ENCODE measurements at places on chromosomes 1 and 21.

- DNase-seq = no peak
Observed at GRCh38 chr1:83808536-83808935, 190.4 kb downstream of the TTLL7 start.

DNA sequence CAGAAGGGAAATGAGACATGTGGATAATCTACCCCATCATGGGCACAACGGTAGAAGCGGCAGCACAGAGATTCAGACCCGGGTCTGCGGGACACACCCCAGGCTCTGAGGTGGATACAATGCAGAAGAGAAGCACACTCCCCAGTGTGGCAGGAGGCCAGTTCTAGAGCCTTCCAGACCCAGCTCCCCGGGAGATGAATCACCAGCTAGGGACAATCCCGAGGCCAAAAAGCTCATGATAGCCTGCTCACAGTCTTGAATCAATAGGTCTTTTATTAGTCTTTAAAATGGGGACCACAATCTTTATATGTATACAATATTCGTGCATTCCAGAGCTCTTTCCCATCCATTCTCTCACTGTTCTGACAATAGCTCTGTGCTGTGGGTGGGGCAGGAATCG is 57.3 kb upstream of the DIRAS3 start:
- no peak for DNase-seq

GRCh38 chr1:208208132-208208487 is 36.1 kb downstream of the PLXNA2 start:
- no peak for DNase-seq

- no peak for DNase-seq
Observed at GRCh38 chr1:205074084-205074483, 10.2 kb downstream of the TMEM81 start.

DNA sequence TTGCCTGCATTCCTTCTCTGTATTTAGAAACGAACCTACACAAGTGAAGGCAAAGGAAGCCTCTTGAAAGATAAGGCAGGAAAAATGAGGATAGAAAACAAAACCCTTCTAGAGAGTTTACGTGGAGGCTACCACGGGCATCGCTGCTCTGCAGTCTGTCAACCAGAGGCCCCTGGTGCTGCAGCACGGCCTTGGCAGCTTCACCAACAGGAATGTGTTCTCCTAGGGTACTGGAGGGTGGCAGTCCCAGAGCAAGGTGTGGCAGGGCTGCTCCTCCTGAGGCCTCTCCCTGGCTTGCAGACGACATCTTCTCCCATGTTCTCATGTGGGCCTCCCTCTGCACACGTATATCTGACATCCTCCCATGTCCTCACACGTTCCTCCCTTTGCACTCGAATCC is 57.6 kb upstream of the SAMD11 start:
- no peak for DNase-seq

- no peak for DNase-seq
Observed at GRCh38 chr1:220301630-220302029, 29.4 kb upstream of the RAB3GAP2 start.

DNA sequence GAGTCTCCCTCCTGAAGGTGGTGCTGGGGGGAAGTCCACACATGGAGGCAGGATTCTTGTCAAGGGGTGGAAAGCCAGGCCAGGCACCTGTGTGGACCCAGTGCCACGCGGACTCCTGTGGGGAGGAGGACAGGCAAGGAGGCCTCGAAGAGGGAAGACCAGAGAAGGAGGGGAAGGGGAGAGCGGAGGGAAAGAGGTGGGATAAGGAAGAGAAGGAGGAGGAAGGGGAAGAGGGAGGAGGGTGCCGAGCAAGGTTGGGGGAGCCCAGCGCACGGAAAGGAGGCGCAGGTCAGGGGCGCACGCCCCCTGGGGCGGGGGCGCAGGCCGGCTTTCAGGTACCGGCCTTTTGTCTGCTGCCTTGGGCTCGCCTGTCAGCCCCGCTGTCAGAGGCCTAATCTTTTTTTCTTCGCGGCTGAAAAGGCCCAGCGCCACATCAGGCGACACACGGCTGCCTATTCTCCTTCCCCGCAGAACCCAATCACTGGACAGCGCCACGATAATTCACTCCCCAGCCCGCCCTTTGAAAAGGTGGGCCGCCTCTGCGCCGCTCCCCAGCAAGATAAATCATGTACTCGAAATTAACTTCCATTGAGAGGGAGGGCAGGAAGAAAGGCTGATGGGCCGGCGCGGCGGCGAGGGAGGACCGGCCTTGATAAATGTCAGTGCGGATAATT is 42.5 kb downstream of the PRDM16 start:
- no peak for DNase-seq

DNA sequence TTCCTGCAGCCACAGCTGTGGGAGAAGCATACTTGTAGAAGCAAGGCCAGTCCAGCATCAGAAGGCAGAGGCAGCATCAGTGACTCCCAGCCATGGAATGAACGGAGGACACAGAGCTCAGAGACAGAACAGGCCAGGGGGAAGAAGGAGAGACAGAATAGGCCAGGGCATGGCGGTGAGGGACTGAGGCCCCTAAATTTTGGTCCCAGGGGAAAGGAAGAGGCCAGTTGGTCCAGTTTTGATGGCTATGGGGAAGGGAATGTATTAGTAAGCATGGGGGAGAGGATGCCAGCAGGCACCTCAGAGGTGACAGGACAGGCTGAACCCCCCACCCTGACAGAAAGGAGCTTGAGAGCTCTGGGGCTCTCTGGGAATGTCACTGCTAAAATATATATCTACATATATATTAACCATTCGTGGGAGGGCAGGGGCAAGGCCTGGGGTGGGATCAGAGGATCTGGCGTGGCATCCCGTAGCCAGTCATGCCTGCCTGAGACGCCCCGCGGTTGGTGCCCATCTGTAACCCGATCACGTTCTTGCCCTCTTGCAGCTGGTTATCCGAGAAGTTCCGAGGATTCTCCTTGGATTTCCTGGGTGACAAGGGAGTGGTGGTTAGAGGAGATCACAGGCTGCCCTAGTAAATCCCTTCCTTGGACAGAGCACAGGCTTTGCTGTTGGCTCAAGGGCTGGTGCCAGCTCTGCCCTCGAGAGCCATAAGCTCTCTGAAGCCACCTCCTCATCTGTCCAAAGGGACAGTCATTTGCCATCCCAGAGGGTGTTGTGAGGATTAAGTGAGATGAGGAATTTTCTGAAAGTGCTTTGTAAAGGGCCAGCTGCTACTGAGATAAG is 6.7 kb downstream of the TAGLN2 start:
- DNase-seq = no peak

DNA sequence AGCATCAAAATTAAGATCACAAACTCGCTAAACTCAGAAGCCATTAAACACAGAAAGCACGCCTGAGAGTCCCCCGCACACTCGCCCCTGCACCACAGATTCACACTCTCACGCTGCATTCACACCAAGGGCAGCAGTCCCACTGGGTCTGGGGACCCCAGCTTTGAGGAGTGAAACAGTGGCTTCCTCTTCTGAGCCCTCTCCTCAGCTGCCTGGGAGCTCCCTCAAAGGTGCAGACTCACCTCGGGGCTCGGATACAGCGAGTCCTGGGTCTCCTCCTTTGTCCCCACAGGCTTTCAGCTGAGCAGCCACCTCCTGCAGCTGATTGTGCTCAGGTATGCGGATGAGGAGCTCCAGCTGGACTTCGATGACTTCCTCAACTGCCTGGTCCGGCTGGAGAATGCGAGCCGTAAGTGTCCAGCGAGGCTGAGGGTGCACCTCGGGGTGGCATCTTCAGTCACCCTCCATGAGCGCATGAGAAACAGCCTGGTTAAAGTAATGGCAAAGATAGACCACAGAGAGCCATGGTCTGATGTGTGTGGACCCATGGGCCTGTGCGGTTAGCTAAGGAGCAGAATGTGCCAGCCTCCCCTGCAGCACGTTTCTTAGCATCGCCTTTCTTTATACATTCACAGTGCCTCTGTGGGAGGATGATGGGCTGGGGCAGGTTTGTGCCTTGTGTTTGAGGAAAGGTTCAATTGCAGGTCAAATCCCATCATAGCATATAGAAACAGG is 47.9 kb downstream of the CAPN9 start:
- DNase-seq = no peak

DNA sequence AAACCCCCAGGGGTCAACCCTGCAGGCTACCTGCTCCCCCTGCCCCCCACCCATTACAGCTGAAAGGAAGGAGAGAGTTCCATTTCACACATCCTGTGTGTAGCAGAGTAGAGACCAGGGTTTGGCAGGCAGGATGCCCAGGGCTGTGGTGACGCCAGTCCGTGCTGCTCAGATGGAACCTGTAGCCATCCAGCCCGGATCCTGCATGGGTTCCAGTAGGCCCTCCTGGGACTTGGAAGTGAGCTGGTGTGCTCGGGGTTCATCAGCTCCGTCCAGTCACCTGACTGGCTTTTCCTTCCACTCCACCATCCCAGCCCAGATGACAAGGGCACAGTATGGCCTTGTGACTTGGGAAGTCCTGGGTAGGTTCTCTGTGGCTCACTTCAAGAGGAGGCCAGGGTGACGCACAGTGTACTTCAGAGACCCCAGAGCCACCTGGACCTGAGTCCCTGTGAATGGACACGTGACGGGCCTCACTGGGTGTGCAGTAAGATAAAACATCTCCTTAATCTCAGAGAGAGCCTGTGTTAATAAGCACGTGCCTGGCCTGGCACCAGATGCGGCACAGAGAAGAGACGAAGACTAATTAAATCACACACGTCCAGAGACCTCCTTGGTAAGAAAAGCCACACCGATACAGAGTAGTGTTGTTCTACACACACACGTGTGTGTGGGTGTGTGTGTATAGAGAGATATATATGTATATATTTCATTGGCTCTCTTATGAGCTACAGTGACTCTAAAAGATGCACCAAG is 16.0 kb downstream of the ITPKB start:
- no peak for DNase-seq

GRCh38 chr1:175530183-175530582 is 213.2 kb downstream of the TNR start:
- no peak for DNase-seq

GRCh38 chr1:66271216-66271903 is 262.6 kb upstream of the SGIP1 start:
- DNase-seq = no peak

DNA sequence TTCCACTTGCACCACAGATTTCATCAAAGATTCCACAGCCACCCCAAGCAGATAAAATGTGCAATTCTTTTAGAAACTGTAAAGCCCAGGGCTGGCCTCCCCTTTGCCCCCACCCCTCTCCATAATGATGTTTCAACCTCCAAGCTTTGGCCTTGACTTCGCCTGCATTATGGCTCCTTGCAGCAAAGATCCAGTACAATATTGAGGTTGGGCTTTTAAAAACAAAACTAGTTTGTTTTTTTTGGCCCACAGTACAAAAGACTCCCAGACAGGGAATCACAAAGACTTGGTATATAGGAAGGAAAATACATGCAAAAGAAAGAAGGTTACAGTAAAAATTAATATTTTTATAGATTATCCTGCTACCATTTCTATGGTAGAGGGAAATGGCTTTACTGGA is 356.5 kb upstream of the PTBP2 start:
- DNase-seq = no peak

DNA sequence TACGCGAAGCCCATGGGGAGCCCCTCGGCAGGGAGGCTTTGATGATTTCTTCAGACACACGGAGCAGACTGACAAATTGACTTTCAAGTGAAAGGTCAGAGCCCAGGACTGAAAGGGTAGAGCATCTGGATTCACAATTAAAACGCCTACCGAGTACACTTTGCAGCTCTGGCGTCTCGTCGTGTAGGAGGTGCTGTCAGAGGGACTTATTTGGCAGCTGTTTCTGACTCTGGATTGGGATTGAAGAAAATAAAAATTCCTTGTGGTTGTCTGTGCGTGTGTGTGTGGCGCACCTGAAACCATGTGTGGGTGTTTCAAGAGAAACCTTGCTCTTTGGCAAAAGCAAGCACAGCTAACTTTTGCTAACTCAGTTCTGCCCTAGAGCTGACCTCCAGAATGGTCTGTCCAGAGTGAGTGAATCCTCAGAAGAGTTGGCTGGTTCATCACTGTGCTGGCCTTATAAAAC is 348.7 kb downstream of the HLX start:
- no peak for DNase-seq

- no peak for DNase-seq
Observed at GRCh38 chr1:46242918-46243317, 4.6 kb upstream of the RAD54L start.

- no peak for DNase-seq
Observed at GRCh38 chr21:45379171-45379900, 25.6 kb upstream of the COL18A1 start.

DNA sequence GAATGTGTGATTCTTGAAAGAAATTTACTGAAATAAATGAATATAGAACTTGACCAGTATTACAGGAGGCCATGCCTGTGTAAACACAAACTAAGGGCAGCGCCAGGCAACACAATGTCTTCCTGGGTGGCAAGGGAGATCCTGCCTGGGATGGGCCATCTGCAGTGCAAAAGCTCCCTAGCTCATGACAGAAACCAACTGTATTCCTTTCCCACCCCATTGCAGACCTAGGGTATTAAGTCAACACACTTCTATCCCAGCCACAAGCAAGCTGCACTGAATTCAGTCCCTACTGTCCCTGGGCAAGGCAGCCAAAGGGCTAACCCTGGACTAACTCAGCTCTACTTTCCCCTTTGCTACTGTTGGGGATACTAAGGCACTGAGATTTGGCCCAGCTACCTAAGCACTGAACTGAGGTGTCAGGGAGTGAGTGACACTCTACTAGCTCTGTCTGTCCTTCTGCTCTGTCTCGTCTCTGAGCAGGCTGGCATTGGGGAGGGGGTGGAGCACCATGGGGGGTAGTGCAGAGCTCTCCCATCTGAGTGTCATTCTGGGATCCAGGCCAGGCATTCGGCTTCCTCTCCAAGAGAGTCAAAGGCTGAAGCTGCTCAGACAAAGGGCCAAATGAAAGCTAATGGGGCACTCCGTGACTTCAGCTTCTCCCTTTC is 2.5 kb downstream of the INKA2 start:
- DNase-seq = no peak

DNA sequence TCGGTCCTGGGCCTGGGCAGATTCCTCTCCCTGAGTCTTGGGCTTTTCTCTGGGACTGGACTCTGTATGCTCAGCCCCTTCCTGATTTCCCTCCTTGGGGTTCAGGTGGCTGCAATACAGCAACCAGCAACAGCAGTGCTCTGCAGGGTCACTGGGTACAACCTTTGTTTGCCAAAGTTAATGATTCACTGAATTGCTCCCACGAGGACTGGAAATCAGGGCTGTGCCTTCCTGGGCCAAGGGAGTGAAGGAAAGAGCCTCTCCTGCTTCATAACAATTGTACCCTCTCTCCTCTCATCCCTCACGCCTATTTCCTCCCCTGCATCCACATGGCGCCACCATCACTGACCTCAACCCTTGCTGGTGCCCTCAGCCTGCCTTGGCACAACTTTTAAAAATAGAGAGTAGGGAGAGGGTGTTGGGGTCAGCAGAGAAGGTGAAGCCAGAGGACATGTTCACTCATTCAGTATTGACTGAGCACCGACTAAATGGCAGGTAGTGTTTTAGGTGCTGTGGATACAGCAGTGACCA is 52.8 kb upstream of the GOLT1A start:
- no peak for DNase-seq

Measured in Kasumi-1 (cell line).